ENCODE measurements at places on chromosomes 4 and X.

- DNase-seq: no peak
These were observed 85.1 kb downstream of the PDGFC start for GRCh38 chr4:156886481-156886880.

DNA sequence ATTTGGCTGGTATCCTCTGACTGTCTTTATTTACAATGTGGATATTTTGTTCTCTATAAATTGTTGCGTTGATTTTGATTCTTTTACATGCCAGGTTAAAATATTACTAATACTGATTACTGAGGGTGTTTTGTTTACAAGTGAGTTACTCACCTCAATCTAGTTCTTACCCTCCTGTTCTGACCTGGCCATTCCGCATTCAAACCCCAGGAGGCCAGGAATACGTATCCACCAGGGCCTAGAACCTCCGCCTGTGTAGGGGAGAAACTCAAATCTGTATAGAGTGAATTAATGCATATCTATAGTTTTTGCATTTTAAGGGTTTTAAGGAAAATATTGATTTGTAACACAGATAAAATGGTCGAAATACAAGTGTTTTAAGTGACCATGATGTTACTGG lies 2.6 kb upstream of the ZFP42 start:
- no peak for DNase-seq

GRCh38 chr4:156503119-156503518 lies 468.5 kb downstream of the PDGFC start:
- DNase-seq: no peak

GRCh38 chrX:52870046-52870445 lies 2.2 kb upstream of the XAGE3 start:
- no peak for DNase-seq

DNA sequence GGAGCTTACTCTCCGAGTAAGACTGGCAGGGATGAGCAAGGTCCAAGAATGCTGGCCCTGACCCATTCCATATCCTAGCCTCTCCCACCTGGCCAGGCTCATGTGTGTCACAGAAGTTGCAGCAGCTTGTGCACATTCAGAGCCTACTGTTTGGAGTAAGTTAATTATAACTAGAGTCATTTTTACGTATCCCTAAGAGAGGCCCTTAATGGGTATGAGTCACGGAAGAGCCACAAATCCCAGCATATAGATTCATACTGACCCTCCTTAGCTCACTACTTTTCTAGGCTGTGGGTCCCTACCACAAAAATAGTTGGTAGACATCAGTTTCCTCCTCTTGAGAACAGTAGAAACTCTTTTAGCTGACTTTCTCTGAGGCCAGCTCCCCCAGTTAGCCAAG lies 118.3 kb upstream of the FRG1 start:
- no peak for DNase-seq

DNA sequence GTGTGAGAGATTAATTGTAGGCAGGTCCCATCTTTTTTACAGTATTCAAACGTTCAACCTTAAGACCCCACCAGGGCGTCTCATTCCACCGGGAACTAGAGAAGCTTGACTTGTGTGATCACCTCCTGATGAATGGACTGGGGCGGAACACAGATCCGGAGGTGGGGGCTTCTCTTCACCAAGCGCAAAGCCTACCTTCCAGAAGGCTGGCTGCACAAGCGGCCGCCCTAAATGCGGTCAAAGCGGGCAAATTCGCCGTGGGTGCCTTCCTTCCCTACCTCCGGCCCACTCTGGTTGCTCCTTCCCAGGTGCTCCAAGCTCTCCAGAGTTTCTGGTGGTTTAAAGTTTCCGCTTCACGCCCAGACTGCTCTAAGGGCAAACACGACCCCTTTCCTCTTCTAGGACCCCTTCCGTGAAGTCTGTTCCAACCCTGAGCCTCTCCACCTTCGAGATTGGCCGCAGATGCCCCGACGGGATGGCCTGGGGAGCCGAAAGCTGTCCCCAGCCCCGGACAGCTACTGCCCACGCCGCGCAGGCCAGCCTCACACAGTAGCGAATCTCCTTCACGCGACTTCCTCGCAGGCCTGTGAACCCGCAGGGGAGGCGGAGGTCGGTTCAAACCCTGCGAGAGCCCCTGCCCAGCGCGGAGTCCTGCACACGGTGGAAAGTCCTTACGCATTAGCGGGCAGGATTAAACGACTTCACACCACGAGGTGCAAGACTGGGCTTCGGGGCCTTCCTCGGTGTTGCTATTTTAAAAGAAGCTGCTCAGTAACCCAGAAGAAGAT lies 1.6 kb upstream of the WWC2 start:
- DNase-seq: no peak

DNA sequence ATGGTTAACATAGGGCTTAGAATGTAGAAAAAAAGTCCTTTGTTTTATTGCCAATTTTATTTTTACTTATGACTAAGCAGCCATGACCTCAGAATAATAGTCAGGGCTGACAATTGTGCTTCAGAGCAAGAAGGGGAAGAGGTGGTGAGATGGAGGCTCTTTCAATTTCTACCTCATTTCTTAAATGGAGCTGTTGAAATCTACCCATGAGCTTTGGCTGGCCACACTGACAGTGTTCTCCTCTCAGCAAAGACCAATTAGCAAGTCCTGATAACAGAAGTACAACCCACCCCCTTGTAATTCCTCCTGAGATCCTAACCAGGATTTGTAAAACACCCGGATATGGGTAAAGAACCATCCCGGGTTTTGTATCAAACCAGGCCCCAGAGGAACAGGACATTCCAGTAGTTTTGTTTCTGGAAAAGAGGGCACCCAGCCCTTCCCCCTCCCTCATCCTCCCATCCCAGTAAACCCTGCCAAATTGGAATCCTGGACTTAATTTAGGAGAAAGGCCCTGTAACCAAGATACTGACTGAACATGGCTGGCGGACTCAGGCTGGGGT lies at the start of gene HEPH:
HEPH (plus strand) TSS at position 399 of the 563 bp plus-strand sequence. CDS start 6,324 bp downstream, outside the sequence.
- no peak for DNase-seq

DNA sequence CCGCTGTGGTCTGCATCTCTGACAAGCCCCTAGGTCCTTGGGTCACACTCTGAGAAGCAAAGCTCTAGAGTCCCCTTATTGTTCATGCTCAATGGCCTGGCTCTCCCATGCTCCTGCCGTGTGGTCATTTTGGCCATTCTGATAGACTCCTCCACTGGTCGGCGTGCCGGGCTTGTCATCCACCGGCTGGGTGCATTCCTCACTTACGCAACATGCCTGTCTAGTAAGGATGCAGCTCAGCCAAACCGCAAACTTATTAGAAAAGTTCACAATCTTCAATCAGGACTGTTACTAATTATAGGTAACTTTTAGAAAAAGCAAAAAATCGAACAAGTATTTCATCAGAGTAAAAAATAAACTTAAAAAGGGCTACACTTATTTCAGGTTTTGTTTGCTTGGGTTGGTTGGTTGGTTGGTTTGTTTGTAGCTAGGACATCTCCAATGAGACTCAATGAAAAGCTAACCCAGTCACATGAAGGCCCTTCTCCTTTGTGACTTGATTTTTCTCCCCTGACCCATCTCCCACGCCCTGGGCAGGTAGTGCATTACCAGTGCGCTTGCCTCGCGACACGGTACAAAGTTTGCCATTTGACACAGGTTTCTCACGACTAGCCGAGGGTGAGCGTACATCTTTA lies 41.0 kb downstream of the IRF2 start:
- no peak for DNase-seq

DNA sequence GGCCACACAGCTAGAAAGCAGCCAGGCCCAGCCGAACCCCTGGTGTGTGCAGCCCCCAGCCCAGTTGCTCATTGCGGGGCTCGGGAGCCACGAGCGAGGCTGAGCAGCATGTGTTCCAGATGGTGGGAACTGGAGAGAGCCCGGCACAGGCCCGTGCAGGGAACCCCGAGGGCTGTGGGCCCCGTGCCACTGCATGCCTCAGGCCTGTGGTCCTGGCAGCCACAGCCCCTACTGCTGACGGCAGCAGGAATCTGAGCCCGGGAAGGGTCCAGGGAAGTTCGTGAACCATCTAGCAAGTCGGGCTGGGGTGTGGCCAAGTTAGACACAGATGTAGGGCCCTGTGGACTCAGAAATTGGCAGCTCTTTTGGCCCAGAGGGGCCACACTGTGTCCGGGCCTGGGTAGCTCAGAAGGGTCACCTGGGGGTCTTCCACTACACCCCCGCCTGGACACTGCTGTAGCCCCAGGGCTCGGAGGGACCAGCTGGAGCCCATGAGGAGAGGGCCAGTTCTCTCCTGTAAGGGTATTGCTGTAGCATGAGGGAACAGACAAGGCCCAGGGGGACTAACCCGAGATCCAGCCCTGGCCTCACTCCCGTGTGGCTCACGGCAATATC lies 12.1 kb downstream of the HTRA3 start:
- DNase-seq: no peak

- DNase-seq: no peak
These were observed 130.0 kb downstream of the PDLIM5 start for GRCh38 chr4:94581766-94582165.

GRCh38 chr4:97590266-97590665 lies 553.0 kb downstream of the STPG2 start:
- DNase-seq: no peak

DNA sequence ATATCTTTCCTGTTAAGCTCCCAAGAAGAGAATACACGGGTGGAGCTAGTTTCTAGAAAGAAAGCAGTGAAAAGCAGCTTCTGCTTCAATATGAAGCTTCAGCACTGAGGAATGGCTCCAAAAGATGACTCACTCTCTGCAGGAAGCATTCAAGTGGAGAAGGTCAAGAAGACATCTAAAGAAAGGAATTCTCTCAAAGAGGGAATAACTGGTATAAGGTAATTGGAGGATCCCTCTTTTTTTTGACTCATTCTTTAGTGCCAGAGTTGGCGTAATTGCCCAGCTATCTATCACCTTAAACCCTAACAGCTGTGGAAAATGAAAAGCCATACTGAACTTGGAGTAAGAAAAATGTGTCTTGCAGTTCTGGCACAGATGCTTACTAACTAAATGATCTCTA lies 3.5 kb downstream of the EDA2R start:
- no peak for DNase-seq

All from RPMI8226 (cell line).